ENCODE measurements at places on chromosomes 3 and 15.

GRCh38 chr3:11717301-11717700 is 73.6 kb upstream of the VGLL4 start:
- DNase-seq: no peak

- peak; percentile 93 for DNase-seq
Observed at GRCh38 chr15:67120839-67121643, 55.6 kb downstream of the SMAD3 start.

DNA sequence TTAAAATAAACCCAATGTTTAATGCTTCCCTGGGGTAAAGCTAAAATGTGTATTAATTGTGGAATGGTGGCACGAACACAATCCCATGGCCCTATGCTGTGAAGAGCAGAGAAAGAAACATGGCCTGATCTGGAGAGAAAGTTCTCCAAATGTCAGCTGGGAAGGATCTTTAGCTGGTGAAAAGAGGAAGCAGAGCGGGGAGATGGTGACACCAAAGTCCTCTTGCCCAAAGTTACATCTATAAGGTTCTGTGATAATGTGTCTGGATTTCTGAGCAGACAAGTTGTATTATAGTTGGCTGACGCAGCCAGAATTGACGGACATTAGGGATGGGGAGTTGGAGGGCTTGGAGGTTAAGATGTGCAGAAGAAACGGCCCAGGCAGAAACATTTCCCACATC is 196.2 kb downstream of the CHST2 start:
- DNase-seq: no peak

DNA sequence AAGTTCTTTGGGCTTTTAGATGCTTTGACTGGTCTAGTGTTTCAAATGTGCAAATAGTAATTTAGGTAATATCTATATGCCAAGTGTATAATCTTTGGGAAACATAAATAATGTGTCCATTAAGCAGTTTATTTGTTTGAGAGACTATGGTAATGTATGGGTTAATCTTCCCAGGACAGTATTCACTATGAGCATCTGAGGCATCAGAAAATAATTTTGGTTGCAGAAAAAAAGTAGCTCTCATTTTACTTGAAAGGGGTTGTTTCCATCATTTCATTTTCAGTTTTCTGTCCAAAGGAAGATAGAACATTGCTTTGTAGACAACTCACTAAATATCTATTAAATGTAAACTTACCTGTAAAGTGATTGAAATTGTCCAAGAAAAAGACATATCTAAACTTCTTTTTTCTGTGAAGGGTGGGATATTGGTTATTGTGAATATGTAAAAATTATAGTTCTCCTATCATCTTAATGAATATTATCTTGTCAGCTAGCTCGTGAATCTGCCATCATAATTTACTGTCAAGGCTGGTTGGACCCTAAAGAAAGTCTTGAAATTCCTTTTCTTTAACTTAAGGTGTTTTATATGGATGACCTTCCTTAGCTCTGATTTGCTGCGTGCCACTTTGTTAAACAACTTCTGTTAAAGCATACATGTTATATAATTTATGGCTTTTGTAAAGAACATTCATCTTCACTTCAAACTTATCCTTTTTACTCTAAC is 108.8 kb downstream of the EPHA3 start:
- DNase-seq: no peak

GRCh38 chr3:24450160-24450907 is 44.3 kb downstream of the THRB start:
- DNase-seq: no peak

DNA sequence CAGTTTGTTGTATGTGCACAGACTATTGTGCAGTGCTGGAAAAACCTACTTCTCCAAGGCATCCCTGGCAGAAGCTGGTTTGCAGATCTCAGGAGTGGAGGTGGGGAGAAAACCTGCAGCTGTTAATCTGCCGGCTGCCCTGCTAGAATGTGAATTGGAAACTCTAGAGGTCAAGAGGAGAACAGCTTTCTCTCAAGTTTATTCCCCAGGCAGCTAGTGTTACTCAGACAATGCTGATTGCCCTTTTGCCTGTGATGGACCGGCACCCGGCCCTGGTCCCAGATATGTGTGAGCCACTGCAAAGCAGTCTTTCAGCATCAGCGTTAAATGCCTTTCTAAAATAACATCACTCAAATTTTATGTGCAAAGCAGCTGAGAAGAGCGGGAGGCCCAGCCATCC is 129.7 kb upstream of the TPM1 start:
- no peak for DNase-seq

DNA sequence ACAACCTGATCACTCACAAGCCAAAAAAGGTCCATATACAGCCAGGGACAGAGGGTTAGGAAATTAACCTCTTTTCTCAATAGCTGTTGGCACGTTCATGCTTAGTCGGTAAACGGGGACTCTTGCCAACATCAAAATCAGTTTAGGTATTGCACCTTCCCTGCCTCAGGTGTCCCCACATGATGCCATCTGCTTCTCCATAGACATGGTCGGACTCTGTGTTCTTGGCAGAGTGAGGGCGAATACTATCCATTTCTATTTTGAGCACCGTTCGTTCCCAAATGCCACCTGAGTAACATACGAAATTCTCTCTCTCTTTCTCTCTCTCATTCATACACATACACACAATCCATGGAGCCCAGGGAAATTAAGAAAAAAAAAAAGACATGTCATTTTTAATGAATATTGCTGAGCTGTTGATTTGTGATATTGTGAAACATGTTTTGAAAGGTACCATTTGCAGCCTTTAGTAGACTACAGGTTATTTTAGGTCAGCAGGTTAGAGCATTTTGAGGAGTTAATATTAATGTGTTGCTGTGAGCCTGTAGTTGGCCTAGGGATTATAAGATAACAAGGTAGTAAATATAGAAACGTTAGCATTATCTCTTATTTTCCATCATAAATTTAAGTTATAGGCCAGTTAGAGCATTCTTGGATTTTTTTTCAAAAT is 78.5 kb downstream of the GHSR start:
- no peak for DNase-seq

DNA sequence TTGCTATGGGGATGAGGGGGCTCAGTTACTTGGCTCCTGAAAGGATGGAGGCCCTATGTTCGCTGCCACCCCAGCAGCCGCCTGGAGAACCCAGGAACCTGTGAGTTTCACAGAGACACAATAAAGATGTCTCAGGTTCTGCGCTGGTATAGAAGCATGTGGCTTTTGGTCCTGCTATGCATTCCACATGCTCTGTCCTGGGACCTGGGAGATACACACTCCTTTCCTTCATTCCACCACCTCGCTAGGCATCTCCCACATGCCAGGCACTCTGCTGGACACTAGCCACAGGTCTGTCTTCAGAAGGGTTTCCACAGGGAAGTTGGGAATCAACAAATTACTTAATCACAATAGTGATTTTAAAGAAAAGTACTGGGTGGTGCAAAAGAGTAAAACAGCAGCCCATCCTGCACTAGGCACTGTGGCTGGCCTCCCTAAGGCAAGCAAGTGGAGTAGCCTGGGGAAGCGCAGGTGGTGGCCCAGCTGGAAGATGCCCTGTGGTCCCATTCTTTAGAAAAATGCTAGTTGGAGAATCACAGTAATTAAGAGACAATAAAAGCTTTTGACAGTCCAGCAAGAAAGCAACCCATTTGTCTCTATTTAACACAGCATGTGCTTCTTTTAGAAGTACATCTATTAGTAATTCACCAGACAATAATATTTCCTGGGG is 408.9 kb upstream of the WNT5A start:
- DNase-seq: no peak

- DNase-seq: no peak
Observed at GRCh38 chr3:69560818-69561217, 174.9 kb upstream of the FRMD4B start.

- no peak for DNase-seq
Observed at GRCh38 chr15:68812597-68813431, 7.9 kb downstream of the ANP32A start.

DNA sequence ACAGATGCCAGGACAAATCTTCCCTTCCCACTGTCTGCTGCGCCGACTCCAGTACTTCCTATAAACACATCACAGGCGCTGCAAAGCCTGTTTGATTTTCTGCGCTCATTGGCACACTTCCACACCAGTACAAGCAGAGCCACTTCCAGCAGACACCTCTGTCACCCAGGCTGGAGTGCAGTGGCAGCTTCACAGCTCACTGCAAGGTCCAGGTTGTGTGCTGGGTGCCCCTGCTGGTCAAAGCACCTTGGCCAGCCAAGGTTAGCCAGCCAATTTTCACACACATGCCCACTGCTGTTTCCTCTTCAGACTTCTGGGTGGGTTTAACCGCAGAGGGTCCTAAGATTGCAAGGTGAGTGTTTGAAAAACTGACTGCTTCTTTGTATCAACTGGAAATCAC is 4.9 kb downstream of the CHDH start:
- DNase-seq: no peak

DNA sequence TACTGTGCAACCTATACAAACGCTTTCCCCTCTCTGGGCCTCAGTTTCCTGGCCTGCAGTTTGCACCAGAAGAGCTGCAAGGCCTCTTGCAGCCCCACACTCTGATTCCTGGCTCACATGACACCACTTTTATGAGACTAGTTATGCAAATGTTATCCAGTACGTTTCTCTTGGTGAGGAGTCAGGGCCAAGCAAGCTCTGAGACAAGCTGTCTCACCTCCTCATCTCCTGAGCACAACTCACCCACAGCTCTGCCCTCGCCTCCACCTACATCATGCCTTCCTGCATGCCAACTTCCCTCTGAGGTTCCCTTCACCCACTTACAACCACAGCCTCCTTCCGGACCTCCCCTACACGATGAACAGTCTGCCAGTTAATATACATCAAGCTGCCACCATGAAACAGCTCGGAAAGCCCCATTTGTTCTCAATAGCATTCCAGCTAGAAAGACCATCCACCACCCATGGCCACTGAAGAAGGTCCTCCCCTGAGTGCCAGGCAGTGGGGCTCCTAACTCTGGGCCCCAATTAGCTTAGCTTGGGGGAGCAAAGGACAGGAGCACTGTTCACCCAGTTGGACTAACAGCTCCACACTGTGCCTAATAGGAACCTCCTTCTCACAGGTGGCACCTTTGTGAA is 25.0 kb downstream of the CRYGS start:
- no peak for DNase-seq

DNA sequence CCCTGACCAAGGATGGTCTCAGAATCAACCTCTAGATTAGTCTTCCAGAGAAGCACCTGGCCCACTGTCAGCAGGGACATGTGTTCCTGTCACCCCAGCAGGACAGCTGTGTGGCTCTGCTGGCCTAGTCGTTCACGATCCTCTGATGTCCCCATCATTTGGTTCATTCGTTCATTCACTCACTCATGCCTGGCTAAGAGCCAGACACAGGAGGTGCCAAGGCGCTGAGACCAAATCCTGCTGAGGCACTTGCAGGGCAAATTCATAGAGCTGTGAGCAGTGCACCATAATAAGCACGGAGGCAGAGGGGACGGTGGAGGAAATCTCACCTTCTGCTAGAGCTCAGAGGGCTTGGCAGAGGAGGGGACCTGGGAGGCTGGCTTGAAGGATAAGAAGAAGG is 49.9 kb upstream of the FGD5 start:
- no peak for DNase-seq

DNA sequence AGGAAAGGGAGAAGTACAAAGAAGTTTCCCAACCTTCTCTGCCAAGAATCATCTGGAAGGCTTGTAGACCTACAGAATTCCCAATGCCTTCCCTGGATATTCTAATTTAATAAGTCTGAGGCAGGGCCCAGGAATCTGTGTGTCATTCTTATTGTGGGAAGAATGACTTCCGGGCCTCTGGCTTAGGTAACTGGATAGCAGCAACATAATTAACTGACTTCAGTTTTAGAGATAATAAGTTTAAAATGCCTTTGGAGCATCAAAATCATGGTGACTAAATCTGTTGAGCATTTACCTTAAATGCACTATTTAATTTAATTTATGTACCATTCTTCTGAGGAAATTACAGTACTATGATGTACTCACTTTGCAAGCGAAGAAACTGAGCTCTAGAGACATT is 44.3 kb upstream of the TM4SF1 start:
- DNase-seq: no peak

GRCh38 chr3:171347301-171348039 is 112.7 kb downstream of the TNIK start:
- no peak for DNase-seq

- DNase-seq: peak; percentile 64
Observed at GRCh38 chr15:99558571-99558970, 7.2 kb upstream of the MEF2A start.

DNA sequence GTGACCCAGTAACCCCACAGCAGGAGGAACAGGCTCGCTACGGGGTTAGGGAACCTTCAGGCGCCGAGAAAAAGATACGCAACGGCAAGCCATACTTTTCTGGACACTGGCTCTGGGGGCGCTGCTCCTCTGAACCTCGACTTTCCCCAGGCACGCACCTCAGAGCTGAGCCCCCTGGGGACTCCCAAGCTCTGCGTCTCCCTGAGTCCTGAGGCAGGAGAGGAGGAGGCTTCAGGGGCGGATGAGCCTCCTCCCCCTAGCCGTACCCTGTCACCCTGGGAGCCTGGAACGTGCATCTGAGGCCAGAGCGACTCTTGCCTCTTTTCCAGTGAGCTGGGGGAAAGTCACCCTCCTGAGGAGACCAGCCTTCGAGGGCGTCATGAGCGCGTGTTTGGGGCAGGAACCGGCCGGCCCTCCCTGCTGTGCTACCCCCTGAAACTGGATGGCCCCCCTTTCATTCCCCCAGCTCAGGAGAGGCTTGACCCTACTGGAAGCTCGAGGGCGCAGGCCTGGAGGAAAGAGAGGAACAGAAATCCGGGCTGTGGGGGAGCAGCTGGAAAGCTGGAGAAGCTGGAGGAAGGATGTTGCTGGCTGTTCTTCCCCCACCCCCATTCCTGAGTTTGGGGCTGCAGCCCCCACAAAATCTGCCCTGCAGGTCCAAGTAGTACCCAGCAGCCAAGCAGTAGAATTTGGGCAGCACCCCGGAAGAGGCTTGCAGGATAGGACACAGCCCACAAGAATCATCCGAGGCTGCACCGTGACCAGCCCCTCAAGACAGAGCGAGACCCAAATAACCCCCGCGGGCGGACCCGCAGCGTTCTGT is 25.1 kb upstream of the POLG start:
- DNase-seq: no peak

DNA sequence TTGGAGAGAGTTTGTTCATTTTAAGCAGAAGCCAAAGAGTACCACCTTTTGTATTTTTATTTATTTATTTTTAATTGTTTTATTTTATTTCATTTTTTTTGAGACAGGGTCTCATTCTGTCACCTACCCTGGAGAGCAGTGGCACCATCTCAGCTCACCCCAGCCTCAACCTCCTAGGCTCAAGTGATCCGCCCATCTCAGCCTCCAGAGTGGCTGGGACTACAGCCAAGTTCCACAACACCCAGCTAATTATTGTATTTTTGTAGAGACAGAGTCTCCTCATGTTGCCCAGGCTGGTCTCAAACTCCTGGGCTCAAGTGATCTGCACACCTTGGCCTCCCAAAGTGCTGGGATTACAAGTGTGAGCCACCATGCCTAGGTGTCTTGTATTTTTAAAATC is 9.6 kb downstream of the CCR8 start:
- DNase-seq: no peak

DNA sequence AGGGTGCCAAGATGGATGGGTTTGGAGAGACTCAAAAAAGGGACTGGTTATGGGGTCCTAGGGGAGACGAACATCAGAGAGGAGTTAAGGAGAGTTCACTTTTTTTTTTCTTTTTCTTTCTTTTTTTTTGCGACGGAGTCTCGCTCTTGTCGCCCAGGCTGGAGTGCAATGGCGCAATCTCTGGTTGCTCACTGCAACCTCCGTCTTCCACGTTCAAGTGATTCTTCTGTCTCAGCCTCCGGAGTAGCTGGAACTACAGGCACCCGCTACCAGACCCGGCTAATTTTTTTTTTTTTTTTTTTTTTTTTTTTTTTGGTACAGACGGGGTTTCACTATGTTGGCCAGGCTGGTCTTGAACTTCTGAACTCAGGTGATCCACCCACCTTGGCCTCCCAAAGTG is 1.2 kb downstream of the SPINT1 start:
- DNase-seq: no peak

All from foreskin fibroblast (primary cell).